Stimulated activated CD8-positive, alpha-beta memory T cell treated with anti-CD3 and anti-CD28 coated beads, Interleukin-15, amount 100 ng/mL, for 24 hours (primary cell): ENCODE measurements at places on chromosomes 3 and 15.

DNA sequence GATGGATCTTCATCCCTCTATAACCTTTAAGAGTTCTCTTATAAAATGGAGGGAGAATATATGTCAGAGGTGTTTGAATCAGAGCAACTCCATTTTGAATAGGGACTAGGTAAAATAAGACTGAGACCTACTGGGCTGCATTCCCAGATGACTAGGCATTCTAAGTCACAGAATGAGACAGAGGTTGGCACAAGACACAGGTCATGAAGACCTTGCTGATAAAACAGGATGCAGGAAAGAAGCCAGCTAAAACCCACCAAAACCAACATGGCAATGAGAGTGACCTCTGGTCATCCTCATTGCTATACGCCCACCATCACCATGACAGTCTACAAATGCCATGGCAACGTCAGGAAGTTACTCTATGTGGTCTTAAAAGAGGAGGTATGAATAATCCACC, 211.0 kb downstream of the GBE1 start:
- DNase-seq = no peak

- no peak for DNase-seq
Observed at GRCh38 chr3:196994056-196994455, 25.4 kb upstream of the PIGZ start.

DNA sequence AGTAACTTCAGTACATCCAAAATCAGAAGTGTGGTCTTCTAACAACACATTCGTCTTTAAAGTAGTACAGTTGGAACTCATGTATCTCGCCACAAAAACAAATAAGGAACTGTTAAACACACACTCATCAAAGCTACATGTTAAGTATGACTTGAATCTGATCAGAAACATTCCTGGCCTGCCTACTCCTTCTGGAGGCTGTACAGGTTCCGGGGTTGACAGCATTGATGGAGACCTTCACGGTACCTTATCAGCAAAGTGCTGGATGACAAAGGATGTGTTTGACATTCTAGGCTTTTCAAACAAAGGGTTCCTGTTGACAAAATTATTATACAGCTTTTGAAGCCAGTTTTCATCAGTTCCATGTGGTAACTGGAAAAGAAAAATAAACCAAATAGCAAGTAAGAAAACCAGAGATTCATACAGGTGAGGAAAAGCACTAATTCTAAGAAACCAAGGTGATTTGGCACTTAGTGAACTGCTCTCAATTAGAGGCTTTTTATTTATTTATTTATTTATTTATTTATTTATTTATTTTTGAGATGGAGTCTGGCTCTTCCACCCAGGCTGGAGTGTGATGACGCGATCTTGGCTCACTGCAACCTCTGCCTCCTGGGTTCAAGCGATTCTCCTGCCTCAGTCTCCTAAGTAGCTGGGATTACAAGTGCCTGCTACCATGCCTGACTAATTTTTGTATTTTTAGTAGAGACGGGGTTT, 44.3 kb downstream of the MYO5C start:
- DNase-seq = no peak

- DNase-seq = no peak
Observed at GRCh38 chr3:130975251-130975650, 51.4 kb downstream of the ASTE1 start.

- peak; percentile 18 for DNase-seq
Observed at GRCh38 chr3:112086076-112086854, at the start of gene C3orf52. TSS of gene C3orf52 (plus strand) at chr3:112086389. CDS start at chr3:112086408, 19 bp downstream.

DNA sequence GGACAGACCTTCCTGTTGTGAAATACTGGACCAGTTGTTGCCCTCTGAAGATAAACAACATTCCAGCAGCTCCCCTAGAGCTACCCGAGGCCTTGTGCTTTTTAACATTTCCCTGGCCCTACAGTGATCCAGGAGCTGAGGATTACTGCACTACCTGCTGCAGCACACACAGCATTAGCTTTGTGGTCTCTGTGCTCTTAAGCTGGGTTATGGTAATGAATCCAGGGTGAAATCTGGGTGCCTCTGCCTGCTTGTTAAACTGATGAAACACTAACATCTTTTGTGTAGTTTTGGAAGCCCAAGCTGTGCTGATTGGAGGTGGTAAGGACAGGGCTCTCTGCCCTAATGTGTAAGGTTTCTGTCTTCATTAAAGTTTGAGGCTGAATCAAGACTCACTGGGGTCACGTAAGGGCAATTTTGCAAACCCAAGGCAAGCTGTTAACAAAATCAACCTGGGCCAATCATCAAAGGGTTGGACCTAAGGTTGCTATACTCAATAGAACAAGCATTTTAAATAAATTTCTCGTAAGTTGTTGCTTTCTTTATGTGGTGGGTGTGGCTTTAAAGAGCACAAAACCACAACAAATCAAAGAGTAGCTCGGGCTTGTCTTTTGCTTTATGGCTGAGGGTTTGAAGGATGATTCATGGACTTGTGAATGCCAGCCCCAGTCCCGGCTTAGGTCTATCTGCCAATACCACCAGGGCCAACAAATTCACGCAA, 183.9 kb downstream of the TPRG1 start:
- DNase-seq = no peak

DNA sequence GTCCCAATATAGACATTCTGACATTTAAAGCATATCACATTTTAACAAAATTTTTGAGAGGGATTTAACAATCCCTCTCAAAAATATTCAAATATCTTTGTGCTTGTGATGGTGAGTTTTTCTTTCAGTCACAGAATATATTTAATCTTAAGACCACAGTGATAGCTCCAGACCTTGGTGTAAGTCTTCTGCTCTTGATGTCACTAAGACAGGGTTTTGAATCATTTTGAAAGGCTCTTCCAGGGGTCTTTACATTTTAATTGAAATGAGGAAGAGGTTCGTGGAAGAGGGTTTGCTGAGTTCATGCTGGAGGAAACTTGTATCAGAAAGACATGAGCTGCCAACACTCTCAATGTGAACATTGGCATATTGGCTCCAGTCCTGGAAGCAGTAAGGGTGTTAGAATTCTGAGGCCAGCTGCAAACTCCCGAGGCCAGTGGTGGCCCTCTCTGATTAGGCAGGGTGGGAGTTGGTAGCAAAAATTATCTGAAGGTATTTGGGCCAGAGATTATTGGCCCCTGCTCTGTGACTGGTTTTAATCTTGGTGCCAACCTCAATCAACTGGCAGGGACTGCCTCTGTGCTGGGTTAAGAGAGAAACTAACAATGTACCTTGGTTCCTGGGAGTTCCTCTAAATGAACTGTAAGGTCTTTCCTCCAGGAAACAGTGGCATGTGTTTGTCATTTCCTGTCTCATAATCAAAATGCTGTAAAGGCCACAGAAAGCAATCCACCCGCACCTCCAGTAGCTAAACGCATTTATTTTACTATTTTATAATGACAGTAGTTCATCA, 5.3 kb downstream of the POU1F1 start:
- DNase-seq = no peak

DNA sequence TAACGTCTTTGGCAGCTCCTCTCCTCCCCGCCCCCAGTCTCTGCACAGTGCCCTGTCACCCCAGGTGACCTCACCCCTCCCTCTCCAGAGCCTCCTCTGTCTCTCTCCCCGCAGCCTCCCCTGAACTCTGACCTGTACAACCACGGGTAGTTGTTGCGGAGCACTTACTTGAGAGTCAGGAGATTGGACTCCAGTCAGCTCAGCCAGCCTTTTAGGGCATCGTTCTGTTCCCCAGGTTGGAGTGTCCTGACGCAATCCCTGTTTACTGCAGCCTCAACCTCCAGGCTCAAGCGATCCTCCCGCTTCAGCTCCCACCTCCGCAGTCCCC, 177.7 kb downstream of the UACA start:
- DNase-seq = no peak

DNA sequence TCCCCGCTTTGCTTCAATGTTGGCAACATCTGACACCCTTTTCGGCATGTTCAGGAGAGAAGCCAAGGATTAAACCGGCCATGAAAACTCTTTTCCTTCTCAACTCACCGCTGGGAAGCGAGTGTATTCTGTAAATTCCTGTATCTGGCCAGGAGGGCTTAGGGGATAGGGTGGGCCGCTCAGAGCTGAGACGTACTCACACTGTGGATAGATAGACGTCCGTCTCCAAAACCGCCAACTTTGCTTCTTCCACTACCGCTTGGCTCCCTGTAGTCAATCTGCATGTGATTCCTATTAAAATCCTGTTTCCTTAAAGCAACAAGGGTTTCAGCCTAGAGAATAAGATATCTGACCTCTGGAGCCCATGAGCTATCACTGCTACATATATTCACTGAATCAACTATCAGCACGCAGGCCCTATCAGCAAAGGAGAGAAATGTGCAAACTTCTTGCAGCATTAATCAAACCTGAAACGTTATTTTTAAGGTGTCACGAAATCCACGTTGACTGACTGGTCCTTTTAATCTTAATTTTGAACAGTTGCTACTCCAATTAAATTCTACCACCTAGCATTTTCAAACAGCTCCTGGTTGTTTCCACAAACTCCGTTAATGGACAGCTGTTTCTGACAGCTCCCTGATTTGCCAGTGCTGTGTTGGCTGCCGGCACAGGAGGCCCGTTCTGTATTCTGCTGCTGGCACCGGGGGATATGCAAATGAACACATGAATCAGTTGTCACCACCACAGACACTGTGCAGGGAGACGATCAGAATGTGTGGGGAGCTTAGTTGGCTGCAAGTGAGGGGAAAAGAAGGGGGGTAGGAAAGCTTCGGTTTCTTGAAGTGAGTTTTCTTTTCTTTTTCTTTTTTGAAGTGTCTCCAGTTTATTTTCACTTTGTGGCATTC, 438.9 kb upstream of the ARRDC4 start:
- DNase-seq = no peak
